ENCODE measurements at places on chromosomes 13 and 19.

- DNase-seq = no peak
These were observed 1526.9 kb downstream of the EFNB2 start for GRCh38 chr13:105008604-105009003.

DNA sequence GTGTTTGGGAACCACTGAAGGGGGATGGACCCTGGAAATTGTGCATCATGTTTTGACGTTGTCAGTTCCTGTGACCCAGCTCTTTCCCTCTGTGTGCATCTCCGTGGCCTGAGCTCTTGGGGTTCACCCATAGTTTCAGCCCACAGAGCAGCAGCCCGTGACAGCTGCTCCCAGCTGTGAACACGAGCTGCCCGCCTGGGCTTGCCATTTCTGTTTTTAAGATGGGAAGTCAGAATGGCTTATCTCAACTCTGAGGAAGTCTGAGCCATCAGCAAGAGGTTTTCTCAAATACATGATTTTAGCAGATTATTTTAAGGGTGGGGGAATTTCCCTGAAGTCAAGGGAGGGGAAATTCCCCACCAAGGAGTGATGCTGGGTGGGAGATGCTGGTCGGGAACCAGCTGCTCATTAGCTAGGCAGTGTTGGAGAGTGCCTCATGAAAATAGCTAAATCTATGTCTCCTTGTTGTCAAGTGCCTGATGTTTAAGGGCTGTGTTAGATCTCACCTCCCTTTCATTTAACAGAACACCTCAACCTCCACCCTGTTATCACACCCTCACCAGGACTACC lies 34.8 kb upstream of the C1QTNF9 start:
- DNase-seq = peak; percentile 40

- no peak for DNase-seq
These were observed 529.8 kb upstream of the NBEA start for GRCh38 chr13:34412295-34412694.

DNA sequence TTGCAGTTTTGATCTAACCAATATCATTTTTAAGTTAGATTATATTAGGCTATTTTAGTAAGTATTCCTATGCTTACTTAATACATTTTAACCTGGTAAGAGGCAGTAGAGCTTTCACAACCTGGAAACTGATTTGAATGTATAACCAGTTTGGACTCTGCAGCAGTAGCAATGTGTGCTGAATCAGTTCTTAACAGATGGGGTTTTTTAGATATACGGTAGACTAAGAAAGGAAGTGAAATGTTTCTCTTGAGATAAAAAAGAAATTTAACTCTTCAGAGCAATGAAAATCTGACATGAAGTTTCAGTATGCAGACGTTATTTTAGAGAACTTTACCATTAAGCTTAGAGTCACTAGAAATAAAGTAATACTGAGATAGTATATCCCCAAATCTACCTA lies 2.7 kb downstream of the NBEA start:
- no peak for DNase-seq

DNA sequence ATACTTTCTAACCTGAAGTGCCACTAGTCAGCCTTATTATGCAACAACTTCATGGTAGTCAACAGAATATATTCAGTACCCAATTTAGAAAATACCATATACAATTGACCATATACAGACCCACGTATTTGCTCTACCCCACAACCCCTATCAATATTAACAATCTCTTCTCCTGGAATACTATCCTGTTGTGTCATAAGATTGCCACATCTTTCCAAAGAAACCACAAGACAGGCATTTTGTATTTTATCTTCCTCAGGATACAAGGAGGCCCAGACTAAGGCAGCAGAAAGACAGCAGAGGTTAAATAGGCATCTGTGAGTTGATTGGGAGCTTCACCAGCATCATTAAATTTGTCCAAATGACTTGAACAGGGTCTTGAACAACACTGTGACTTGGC lies 4.5 kb downstream of the SPART start:
- no peak for DNase-seq

- DNase-seq = no peak
These were observed 303.9 kb downstream of the FGF9 start for GRCh38 chr13:21974741-21975140.

DNA sequence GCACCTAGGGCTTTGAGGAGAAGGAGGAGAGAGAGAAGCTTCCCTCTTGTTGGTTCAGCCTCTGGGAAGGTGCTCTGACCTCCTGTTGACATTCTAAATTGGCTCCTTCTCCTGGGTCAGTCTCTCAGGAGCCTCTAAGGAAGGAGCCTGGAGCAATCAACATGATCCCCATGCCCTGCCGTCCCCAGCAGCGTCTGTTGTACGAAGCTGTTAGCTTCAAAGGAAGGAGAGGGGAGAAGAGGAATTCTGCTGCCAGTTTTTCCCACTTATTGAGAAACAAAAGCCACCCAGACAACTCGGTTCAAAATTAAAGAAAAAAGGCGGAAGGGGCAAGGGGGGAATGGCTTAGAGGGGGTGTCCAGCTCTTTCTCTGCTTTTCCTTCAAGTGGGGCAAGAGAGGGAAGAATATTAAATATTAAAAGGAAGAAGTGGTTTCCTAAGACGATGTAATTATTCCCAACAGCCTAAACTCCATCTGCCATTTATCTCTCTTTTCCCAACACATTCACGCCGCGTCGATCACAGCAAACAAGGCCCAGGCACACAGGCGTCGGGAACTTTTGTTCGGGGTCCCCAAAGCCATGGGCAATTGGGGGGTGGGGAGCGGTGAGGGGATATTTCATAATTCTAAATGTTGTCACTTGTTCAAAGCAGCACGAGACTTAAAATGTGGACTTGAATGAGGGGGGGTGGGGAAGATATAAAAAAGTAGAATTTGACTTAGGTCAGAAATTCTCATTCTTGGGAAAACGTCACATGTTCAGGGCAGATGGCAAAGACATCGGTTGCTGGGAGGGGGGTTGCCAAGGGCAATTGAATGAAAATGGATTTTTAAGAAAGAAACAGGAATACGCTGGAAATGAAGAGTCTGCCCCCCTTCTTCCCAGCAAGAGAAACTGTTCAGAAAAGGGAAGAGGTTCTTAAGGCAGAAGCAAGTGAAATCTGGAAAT lies 116.8 kb upstream of the CACNA1A start:
- DNase-seq = no peak

DNA sequence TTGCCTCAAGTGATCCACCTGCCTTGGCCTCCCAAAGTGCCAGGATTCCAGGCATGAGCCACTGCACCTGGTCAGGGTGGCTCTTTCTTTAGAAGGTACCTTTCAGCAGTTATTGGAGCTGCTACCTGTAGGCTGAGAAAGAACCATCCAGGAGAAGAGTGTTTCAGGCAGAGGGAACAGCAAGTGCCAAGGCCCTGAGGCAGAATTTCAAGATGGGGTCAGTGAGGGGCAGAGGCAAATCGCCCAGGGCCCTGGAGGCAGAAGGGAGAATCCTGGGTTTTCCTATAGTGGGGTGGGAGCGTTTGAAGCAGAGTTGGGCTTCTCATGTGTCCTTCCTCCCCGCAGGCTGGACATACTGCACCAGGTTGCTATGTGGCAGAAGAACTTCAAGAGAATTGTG lies 2.2 kb downstream of the MRPL4 start:
- DNase-seq = no peak

DNA sequence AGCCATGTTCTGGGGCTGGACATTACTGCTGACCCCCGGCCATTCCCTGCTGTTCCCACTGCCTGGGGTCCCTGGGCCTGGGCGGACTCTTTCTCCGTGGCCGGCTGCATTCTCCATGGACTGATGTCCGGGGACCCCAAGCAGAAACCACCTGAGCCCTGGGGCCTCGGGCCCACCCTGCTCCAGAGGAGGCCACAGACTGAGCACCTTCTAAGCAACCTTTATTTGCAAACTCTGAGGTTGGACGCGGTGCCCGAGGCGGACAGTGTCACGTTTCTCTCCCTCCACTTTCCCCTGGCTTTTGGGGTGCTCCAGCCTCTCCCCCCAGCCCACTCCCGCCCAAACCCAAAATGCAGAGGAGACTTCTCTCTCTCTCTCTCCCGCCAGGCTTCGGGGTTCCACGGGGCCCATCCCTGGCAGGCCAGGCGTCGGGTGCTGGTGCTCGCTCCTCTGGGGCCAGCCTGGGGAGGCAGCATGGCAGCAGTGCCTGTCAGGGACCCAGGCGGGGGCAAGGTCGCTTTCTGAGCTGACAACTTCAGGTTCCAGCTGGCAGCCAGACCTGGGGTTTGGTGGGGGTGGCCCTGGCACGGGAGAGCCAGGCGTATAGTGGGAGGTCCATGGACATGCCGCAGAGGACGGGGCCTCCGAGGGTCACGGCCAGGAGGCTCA lies 2.3 kb upstream of the C19orf25 start:
- DNase-seq = no peak

DNA sequence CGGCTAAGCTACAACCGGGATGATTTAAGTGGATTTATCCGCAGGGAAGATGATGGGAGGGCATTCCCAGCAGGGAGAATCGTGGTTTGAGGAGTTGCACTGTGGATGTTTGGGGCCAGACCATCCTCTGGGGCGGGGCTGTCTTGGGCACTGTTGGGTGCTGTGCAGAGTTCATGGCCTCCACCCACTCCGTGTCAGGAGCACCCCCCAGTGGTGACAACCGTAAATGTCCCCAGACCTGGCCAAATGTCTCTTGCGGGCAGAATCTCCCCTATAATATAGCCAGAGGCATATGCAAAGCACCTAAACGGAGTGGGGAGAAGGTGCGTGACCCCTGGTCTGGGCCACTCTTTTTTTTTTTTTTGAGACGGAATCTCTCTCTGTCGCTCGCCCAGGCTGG lies 40.2 kb downstream of the SMIM24 start:
- peak; percentile 12 for DNase-seq

DNA sequence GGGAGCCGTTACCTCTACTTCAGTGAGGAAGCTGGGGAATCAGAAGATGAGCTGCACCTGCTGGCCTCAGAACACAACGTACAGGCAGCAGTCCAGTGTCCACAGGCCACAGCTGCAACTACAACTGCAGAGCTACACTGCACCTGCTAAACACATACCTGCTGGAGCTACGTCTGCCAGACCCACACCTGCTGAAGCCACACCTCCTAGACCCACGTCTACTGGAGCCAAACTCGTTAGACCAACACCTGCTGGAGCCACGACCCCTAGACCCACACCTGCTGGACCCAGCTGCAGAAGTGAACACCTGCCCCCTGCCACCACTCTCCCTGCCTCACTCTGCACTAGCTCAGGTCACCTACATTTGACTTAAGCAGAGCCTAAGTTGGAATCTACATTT lies 169.9 kb downstream of the USP12 start:
- DNase-seq = no peak

GRCh38 chr13:109720758-109721184 lies 65.6 kb downstream of the IRS2 start:
- no peak for DNase-seq

DNA sequence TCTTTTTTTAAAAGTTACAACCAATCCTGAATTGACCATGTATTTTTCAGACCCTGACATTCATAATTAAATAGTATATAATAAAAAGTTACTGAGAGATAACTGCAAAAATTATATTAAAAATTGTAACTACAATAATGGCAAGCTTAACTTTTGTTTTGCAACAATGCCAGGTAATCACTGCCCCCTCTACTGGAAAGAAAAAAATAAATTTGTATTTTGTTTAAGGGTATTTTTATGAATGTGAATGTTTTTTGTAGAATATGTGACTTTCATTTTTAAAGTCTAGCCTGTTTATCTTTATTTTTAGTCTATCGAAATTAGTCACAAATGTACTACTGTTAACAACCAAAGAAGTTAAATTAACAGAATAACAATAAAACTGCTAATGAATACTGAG lies 21.7 kb downstream of the MRPS31 start:
- no peak for DNase-seq

DNA sequence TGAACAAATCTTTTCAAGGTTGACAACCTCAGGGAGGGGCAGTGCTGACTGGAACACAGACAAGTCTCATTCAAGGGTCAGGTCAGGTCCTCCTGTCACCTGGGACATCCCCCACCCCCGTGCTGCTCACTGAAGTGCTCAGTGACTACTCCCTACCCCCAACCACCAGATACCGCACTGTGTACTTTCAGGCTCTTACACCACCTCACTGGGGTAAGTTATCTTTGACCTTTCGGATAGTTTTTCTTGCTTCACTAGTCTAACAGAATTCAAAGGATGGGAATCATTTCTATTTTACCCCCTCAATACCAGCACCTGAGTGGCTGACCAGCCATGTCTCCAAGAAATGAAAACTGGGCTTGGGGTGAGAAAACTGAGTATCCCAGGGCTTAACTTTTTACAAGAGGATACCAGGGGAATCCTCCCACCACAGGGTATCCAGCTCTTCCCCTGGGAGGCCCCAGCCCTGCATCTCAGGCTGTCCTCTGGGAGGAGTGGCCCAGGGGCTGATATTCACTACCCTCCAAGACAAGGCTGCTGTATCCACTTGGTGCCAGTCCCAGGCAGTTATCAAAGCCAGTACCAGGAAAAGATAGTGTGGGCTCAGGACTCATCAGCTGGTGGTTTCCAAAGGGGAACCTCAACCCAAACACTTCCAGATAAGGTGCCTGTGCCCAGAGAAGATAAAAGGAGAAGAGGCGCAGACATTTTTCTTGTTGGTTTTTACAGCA lies 2.1 kb downstream of the ZNF563 start:
- no peak for DNase-seq
